ENCODE measurements at places on chromosomes 13 and 19.

- no peak for DNase-seq
Measured at GRCh38 chr13:74158571-74159352, 24.6 kb upstream of the KLF12 start.

GRCh38 chr13:39407786-39408185 is 195.2 kb downstream of the LHFPL6 start:
- DNase-seq: no peak

GRCh38 chr19:50803633-50804419 is 13.6 kb downstream of the ACP4 start:
- no peak for DNase-seq

DNA sequence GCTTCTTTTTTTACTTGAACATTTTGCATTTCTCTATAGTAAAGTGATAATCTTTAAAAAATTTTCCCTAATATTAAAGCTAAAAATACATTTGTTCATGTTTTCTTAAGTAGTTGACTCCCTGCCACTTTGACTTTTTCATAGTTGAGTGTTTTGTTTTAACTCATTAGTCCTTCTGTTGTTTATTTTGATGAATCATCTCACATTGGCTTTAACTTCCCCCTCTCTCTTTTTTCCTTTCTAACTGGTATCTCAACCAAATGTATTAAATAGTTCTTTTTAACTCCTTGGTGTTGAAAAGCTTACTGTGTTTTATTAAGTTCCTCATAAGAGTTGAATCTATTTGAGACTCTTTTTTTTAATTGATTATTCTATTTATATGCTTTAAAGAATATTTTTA is 2.8 kb downstream of the TNFSF13B start:
- no peak for DNase-seq

DNA sequence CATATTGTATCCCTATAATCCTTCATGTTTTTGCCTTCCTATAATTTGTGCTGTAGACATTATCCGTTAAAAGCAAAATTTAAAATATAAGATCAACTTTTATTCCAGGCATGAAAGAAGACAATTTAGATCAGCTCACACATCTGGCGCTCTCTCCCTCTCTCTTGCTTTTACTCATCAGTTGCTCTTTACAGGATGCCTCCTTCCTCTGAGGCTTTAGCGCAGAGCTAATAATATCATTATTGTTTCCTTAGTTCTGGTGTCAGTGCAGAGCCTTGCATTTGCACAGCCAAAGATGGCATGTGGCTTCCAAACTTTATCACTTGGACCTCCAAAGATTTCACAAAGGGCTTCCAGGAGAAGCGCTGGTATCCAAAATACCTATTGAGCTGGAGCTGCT is 295.1 kb downstream of the FGF9 start:
- DNase-seq: no peak

GRCh38 chr13:78881054-78881453 is 222.1 kb upstream of the OBI1 start:
- DNase-seq: no peak

DNA sequence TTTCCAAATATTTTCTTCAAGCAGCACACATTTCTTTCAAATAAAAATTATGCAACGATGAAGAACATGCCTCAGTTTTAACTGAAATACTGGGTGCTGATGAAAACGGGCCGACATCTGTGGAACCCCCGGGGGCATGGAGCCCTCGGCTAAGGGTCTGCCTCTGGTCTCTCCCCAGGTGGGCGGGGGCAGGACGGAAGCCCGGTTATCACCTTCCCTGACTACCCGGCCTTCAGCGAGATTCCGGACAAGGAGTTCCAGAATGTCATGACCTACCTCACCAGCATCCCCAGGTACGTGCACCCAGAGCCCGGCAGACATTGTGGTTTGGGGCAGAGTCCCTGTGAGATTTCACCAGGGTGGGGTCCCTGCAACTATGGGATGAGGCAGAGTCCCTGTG is 55.5 kb downstream of the MCF2L start:
- no peak for DNase-seq

- peak; percentile 8 for DNase-seq
Measured at GRCh38 chr13:77377016-77377415, 50.1 kb upstream of the MYCBP2 start.

DNA sequence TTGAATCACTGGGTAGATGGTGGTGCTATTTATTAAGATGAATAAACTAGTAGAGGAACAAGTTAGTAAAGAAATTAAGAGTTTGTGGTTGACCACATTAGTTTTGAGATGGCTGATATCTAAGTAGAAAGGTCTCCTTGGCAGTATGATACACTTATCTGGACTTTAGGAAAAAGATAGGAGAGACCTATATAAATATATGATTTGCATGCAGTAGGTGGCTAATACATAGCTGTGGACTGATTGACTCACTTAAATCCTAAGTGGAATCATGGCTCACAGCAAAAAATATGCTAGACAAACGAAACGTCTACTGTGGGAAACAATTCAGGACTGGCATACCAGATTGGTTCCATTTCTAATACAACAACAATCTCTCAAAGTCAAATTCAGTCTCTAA is 92.0 kb downstream of the CAB39L start:
- no peak for DNase-seq

- no peak for DNase-seq
Measured at GRCh38 chr19:1098177-1099051, 3.2 kb upstream of the POLR2E start.

DNA sequence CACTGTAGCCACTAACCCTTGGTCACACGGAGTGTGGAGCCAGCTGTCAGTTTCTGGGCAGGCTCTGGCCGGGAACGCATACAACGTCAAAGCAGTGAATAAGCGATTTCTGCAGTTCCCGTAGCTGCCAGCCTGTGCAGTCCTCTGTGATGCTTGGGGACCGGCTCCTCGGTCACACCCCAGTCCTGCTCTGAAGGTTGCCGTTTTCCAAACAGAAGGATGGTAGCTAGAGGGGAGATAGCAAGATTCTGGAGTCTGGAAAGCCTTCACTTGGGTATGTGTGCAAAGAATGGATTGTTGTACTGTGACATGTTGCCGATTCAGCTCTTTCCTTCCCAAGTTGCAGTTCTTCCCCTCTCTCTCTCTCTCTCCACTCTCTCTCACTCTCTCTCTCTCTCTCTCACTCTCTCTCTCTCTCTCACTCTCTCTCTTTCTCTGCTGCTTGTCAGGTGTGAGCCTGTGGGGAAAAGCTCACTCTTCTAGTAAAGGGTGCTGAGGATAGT is 38.7 kb upstream of the C1QTNF9 start:
- DNase-seq: peak; percentile 70

DNA sequence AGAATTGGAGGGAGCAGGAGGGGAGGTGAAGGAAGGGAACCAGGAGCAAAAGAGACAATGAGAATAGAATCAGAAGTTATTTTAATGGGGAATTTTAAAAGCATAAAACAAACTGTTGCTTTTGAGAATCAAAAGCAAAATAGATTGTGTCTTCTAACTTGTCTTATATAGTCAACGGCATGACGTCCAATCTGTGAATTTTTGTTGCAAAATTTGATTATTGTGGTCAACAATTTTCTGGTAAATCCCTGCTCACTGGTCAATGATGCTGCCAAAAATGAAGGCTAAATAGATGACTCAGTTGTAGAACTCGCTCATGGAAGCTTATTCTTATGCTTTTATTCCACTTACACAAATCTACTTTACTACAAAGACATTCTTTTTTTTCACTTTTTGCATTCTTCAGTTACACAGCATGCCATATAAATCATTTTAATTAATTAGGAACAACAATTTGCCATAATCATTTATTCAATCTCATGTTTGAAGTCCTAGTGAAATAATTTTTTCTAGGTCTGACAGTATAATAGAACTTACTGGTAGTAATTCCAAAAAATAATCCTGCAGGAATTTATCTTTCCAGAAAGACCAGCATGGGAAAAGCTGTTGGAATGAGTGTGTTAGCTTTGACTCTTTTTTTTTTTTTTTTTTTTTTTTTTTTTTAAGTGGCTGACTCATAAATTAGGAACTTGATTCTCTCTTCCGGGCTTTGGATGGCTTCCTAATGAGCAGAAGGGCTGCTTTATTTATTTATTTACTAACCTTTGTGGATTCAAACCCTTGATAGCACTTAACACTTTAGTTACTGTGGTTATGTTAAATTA is 256.9 kb downstream of the SPRY2 start:
- peak; percentile 91 for DNase-seq

DNA sequence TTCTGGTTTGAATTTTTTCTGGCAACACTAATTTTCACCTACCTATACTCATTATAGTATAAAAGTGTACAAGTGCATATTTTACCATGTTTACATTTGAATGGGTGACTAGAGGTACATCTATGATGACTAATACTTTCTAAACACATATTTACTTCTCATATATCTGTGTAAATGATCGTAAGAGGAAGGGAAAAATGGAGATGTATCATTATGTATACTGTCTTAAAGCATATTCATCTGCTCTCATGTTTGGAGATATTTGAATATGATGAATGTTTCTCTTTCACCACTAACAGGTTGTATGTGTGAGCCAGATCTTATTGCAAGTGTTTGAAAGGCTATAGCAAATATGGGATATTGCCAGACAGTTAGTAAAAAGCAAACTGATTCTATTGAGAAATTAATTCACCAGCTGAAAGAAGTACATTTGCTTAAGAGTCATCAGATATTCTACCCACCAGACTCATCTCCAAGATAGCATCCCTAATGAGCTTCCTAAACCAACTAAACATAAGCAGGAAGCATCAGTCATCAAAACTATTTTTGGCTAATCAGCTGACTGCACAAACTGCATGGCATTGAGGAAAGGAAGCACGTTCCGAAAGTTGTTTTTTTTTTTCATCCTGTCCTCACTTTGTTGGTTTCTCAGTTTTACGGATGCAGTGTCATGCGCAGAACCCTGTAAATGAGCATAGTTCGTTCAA is 738.2 kb downstream of the GPC5 start:
- no peak for DNase-seq

GRCh38 chr19:13981021-13981420 is 25.1 kb downstream of the RFX1 start:
- DNase-seq: no peak

GRCh38 chr13:31433746-31434145 is 234.0 kb downstream of the B3GLCT start:
- peak; percentile 37 for DNase-seq
